ENCODE measurements at places on chromosomes 6 and 20. TPM values are rescaled to one million over a fixed set of nuclear protein-coding genes. Genes with fewer than 3 reads are reported as not detected.

The HLA-DOA gene
- total RNA-seq, result 50.7 TPM

The NAA20 gene
- total RNA-seq, result 40.9 TPM

The TSPO2 gene
- not detected for total RNA-seq

The DCDC2 gene
- total RNA-seq, result not detected
